ENCODE measurements at places on chromosomes 5 and 9.

GRCh38 chr9:124868511-124869465 lies 6.9 kb downstream of the ARPC5L start:
- DNase-seq: peak; percentile 92

DNA sequence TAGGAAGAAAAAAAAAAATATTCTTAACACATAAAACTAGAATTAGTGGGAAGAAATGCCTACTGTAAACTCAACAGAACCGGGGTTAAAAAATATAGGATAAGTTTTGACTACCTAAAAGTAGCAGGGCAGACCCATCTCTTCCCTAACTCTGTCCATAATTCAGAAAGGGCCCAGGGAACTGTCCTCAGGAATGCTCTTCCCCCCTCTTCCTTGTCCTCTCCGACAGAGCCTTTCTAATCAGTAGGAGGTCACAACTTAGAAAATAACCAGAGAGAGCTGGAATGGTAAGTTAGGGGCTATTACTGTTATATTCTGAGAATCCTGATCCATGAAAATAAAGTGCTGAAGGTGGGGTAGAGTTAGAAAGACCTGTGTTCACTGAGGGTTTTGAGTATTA lies 22.2 kb downstream of the PIK3R1 start:
- DNase-seq: no peak

- DNase-seq: no peak
Observed at GRCh38 chr5:136722086-136722485, 356.7 kb upstream of the TRPC7 start.

GRCh38 chr5:98031496-98031895 lies 742.0 kb upstream of the RGMB start:
- DNase-seq: no peak

GRCh38 chr9:77453825-77454647 lies 194.1 kb downstream of the GNA14 start:
- no peak for DNase-seq

DNA sequence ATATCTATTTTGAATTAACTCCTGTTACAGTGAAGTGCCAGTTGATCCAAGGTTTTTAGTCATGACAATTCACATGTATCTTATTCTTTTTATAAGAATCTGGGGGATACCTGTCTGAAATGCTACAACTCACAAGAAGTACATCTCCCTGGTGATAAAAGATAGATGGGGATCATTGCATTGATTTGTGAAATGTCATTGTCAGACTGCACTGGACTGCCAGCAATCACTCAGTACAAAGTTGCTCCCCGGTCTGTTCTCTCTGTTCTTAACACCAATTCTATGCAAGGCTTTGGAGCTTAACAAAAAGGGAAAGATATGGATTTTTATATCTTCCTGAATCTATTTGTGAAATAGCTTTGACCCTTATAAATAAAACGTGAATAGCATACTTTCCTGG lies 171.8 kb upstream of the PCSK5 start:
- DNase-seq: no peak

- no peak for DNase-seq
Observed at GRCh38 chr5:143447983-143448382, 44.5 kb upstream of the NR3C1 start.

GRCh38 chr5:171127314-171127713 lies 181.7 kb upstream of the TLX3 start:
- no peak for DNase-seq

- no peak for DNase-seq
Observed at GRCh38 chr5:169263591-169263990, 37.3 kb downstream of the SLIT3 start.

DNA sequence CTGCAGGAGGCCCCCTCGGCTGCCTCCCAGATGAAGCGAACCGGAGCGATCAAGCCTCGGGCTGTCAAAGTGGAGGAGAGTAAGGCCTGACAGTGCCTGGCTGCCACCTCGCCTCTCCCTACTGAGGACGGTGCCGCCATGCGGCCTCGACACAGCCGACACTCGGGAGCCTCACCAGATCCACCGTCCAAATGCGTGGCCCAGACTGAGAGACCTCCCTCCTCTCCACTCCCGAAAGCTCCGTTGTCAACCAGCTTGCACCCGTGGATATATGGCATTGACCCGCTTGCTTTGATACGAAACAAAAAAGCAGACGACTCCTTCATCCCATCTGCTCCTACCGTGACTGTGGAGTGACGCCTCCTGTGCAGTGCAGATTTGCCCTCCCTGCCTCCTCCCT lies 6.9 kb upstream of the POMT1 start:
- DNase-seq: no peak

DNA sequence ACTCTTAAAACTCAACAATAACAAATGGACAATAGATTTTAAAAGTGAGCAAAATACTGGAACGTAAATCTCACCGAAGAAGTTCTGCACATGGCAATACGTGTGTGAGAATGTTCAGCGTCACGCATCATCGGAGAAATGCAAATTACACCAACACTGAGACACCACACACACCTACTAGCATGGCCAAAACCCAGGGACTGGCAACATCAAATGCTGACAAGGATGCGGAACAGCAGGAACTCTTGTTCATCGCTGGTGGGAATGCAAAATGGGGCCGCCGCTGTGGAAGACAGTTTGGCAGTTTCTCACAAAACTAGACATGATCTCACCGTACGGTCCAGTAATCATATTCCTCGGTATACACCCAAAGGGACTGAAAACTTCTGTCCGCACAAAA lies 21.6 kb upstream of the CLPTM1L start:
- DNase-seq: no peak
